ENCODE measurements at places on chromosomes 3 and 15.

GRCh38 chr15:69505956-69506556 is 53.4 kb downstream of the RPLP1 start:
- DNase-seq = no peak

- no peak for DNase-seq
Observed at GRCh38 chr3:71318458-71318827, 265.1 kb downstream of the FOXP1 start.

GRCh38 chr3:107855710-107856109 is 235.1 kb downstream of the CD47 start:
- DNase-seq = peak; percentile 54

GRCh38 chr15:77179541-77179998 is 108.7 kb upstream of the TSPAN3 start:
- DNase-seq = no peak

DNA sequence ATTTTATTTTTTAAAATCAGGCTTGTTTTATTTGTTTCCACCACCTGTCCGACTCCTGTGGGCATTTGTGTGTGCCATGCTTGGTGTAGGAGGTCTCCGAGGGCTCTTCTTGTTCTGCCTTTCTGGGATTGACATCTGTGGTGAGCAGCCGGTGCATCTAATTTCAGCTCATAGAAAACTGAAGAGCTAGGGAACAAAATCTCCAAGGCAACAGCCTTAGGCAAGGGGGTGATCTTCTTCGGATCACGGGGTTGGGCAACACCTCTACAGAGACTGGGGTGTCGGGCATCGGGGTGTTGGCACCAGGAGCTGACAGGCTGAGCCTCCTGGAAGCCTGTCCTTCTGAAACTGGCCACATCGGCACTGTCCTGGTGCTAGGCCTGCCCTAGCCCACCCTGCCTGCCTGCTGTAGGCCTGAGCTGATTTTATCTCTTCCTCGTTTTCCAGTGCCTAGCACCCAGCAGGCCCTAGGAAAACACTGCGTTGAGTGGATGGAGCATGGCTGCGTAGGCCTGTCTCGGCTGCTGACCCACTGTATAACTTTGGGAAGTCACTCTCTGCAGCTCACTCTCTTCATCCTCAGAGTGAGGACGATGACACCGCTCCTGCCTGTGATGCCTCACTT is 10.3 kb downstream of the CHCHD6 start:
- no peak for DNase-seq

GRCh38 chr15:89395461-89395871 is 60.8 kb upstream of the POLG start:
- DNase-seq = no peak

GRCh38 chr15:78350058-78350457 is 9.9 kb downstream of the CRABP1 start:
- DNase-seq = no peak

DNA sequence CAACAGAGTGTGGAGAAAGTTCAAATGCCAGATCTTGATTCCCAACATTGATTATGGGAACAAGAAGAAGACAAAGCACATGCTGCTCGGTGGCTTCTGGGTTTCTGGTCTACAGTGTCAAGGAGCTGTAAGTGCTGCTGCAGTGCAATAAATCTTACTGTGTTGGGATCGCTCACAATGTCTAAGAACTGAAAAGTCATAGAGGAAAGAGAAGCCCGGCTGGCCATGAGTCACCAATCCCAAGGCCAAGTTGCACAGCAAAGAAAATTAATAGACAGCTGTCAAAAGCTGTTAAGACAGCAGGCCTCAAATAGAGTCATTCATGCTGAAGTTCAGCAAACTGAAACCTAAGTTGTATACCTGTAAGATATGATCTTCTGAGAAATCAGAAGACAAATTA is 33.2 kb upstream of the SPPL2A start:
- no peak for DNase-seq

DNA sequence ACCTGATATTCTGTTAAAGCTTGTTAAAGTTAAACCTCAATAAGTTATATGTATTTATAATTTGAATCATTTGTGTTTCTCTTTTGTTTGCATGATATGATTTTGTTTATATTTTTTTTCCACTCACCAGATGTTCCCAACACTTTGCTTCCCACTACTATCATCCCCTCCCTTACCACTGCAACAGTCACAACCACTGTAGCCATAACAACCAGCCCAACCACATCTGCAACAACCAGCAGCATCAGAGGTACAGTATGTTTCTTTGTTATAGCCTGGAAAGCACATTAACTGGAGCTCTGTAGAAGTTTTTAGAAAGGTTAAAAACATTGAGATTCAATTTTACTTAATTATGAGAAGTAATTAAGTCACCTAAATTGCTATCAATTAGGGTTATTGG is 1011.9 kb downstream of the VGLL3 start:
- DNase-seq = no peak

DNA sequence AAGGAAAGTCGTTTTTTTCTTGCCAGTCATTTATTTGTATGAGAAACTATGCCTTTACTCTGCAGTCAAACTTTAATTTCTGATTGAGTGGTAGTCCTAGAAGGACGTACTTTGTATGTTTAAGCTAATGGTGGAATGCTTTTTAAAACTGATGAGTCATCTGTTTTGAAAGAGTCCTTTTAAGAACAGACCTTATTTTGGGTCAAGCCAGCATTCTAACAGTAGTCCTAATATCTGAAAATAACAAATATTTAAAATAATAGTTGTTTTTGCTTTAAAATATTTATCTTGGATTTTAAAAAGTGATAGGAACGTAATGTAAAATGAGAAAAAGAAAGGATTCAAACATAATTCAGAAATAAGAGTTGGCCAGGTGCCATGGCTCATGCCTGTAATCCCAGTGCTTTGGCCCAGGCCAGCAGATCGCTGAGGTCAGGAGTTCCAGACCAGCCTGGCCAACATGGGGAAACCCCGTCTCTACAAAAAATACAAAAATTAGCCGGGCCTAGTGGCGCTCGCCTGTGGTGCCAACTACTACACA is 1.3 kb upstream of the LRRC58 start:
- DNase-seq = peak; percentile 47

- DNase-seq = no peak
Observed at GRCh38 chr3:23019596-23020300, 183.4 kb upstream of the UBE2E2 start.

DNA sequence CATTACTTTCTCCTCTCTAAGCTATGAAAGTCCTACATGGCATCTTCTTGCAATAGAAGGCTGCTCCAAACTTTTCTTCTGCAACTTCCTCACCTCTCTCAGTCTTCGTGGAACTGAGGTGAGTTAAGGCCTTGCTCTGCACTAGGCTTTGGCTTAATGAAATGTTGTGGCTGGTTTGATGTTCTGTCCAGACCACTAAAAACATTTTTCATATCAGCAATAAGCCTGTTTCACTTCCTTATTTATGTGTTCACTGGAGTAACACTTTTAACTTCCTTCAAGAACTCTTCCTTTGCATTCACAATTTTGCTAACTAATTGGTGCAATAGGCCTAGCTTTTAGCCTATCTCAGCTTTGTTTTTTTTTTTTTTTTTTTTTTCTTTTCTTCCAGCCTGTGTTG is 335.3 kb upstream of the NECTIN3 start:
- no peak for DNase-seq

GRCh38 chr3:105930733-105931132 is 61.9 kb upstream of the CBLB start:
- no peak for DNase-seq

DNA sequence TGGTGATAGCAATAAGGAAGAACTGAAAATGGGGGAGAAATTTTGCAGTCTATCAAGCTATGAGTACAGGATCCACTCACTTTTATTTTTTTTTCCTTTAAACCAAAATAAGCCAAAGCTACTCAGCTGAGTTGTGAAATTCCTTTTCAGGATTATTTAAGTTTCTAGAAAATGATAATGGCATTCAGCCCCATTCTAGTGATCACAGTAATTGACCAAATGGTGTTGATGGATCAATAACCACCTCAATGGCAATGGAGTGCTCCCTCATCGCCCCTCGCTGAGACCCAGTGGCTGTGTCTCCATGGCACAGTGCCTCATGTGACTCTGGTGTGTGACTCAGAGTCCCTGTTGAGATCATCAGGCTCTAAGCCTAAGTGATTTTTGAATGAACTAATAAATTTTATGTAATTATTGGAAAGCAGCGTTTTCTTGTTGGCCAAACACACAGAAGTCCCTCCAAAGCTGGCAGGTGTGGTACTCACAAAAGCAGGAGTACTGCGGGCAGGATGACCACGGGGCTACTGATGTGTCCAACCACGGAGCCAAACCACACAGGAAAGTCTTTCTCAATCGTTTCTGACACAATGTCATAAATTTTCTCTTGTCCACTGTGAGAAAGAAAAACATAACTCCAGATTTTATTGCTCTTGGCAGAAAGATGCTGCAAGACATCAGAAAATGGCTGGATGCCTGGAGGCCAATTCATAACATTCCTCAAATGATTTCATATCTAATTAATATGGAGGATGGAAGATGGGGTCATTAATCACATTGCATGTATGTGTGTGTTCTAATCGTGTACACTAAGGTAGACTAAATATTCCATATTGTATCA is 14.4 kb upstream of the STARD5 start:
- peak; percentile 32 for DNase-seq

- DNase-seq = no peak
Observed at GRCh38 chr15:95758851-95759250, 571.6 kb upstream of the NR2F2 start.

- DNase-seq = no peak
Observed at GRCh38 chr3:191068946-191069813, 129.9 kb upstream of the OSTN start.

GRCh38 chr3:28290863-28291300 is 49.5 kb downstream of the CMC1 start:
- no peak for DNase-seq

DNA sequence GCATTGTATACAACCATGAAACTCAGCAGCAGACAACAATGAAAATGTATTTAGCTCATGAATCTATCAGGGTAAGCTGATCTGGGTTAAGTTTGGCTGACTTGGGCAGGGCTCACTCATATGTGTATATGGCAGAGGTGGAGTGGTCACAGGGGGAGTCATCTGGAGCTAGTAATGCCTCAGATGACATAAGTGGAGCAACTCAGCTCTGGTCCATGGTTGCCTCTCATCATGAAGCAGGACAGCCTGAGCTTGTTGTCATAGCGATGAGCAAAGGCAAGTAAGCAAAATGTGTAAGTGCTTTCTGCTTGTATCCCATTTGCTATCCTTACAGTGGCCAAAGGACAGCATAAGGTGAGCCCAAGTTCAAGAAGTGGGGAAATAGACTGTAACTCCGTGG is 64.5 kb downstream of the ALCAM start:
- no peak for DNase-seq

DNA sequence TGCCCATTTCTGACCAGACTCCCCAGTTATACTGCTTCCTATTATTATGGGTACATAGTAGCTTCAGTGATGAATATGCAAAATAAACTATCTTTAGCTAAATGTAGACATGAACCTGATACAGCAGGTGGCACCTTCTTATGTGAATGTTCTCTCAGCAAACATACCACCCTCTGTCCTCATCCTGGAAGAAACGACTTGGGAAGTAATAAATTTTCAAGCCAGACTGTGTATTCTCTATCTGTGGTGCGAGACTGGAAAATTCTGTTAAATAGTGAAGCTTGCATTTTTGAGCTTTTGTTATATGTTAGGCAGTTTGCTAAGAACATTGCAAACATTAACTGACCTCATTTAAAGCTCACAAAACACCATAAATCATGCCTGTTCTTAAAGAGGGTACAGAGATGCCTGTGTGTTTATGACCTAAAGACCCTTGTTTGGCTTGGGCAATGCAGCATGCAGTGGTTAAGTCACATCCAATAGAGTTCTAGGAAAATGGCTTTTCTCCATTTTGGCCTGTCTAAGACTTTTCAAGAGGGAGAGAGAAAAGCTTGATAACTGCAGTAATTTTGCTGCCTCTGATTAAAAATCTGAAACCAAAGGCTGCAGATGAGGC is 287.1 kb downstream of the NEK10 start:
- no peak for DNase-seq

DNA sequence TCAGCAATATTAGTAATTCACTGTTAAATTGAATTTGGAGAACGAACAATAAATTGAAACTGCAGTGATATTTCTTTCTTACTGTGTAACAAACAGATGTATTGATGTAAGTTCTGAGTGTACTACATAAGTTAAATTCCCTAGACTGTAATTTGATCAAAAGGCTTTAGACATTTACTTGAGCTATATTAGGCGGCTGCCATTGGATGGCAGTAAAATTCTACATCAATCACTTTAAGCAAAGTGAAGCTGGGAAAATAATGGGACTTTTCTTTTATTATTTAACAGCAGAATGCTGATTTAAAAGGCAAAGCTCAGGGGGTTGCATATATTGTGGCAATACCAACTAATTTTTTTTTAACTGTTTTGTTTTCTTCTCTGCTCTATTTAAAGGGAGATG is 212.6 kb upstream of the PLSCR5 start:
- DNase-seq = no peak

GRCh38 chr3:47571391-47572175 is 7.1 kb downstream of the CSPG5 start:
- no peak for DNase-seq

- no peak for DNase-seq
Observed at GRCh38 chr15:96262549-96263489, 67.7 kb upstream of the NR2F2 start.

- no peak for DNase-seq
Observed at GRCh38 chr3:52372822-52373504, 56.8 kb downstream of the DNAH1 start.

GRCh38 chr3:142495103-142495502 is 47.3 kb upstream of the XRN1 start:
- DNase-seq = no peak
